NCI-H460 (cell line): ENCODE measurements at places on chromosomes 13 and 19.

- DNase-seq = no peak
Measured at GRCh38 chr19:50377051-50377461, 799 bp downstream of the NR1H2 start.

DNA sequence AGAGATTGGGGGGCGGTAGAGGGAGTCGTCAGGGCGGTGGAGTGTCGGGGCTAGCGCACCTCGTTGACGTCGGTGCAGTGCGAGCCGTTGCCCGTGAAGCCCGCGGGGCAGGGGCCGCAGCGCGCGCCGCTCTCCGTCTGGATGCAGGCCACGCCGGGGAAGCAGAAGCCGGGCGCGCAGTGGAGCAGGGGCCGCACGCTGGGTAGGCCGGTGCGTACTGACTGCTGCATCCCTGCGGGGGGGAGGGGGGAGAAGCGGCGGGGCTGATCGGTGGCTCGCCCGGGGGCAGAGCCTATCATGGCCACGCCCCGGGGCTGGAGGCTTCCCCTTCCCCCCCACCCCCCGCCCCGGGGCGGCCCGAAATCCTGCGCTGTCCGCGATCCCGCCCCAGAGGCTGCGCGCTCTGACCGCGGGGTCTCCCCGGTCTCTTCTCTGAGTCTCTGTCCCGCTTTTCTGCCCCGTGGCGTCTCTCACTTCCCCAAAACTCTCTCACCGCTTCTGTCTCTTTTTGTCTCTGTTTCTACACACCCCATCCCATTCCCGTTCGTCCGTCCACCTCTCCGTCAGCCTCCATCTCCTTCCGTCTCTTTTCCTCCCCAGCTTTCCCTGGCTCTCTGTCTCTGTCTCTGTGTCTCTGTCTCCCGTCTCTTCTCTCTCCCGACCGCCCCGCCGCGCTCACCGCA is 1.1 kb downstream of the COMP start:
- DNase-seq = no peak

DNA sequence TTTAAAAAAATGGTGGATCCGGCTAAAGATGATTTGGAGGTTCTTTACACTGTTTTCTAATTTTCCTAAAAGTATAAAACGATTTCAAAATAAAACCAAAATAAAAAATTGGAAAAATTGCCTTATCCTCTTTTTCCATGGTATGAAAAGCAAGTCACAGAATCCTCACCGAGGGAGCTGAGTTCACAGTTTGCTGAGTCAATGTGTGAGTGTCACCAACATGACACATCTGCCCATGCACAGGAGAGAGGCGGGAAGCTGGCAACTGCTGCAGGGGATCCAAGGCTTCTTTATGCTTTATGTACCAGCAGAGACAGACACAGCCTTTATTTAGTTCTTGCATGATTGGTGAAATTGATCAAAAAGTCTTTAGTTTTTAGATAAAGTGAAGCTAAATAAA is 157.8 kb downstream of the TNFSF13B start:
- peak; percentile 18 for DNase-seq

DNA sequence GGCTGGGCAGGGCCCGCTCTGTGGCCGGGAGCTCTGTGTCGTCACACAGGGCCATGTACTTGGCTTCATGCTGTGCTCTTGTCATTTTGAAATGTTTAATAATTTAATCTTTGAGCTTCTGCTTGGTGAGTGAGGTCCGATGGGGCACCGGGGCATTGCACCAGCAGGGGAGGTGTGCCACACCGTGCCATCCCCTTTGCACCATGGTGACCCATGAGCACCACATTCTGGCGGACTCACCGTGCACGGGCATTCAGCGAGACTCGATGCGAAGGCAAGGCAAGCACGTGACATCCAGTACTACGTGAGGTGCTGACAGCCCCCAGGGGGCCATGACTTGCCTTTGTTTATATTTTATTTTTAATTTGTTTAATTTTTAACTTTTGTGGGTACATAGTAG is 204.3 kb downstream of the URI1 start:
- DNase-seq = no peak

GRCh38 chr19:576768-577438 is 4.5 kb downstream of the BSG start:
- DNase-seq = no peak

DNA sequence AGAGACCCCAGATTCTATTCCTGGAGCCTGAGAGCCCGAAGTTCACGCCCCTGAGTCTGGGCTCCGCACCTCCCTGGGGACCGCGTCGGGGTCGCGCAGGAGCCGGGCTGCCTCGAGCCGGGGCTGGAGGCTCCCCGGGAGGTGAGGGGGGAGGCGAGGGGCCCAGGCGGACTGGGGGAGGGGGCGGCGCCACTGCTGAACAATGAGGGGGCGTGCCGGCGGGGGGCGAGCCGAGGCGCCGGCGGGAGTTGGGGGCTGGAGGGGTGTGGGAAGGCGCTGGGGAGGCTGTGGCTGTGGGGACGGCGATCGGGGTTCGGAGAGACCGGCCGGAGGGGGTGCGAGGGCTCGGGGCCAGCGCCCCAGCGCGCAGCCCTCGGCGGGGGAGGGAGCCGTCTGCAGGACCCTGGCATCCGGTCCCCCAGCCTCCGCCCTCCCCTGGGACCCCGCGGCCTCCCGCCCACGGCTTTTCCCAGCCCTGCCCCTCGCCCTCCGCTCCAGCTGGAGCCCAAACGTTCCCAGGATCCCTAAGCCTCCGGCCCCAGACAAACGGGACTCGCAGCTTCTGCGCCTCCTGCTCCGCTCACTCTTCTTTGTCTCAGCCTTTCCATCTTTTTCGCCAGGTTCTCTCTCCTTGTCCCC is 922 bp downstream of the PLEKHG2 start:
- DNase-seq = no peak

DNA sequence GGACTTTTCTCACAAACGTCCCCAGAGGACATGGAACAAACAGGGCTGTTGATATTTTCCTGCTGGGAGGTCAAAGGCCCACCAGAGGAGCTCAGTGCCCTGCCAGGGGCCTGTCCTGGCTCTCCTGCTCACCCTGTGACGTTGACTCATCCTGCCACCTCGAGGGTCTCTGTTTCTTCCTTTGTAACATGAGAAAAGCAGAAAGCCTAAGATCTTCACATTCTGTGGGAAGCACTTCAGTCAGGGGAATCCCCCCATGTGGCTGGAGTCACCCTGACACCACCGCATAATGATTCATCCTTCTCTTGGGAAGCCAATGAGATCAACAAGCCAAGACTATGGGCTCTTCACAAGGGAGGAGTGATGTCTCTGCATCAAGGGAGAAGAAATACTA is 147.9 kb downstream of the KATNAL1 start:
- no peak for DNase-seq

DNA sequence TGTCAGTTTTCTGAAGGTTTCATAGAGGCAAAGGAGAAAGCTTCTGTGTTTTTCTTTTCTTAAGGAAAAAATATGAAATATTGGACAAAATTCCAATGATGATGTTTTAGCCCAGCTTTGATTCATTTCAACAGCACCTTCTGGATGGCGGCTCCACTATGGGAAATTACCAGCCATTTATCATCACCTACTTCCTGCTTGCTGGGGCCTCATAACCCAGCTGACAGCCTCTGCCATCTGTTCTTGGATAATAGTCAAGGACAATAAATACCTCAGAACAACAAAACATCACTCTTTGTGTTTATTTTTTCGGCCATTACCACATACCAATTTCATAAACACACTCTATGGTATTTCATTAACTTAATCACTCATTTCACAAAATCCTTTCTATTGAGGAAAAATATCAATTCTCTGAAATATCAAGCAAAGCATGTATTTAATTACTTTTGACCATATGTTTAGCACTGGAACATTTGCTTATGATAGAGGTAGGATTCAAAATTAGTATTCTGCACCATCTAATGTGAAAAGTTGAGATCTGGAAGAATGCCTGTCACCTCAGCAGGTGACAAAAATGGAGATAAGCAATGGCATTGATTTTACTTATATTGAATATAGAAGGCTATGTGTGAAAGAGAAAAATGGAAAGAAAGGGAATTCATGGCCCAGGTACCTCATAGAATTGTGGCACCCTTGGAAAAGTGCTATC is 629.7 kb downstream of the LIG4 start:
- no peak for DNase-seq

GRCh38 chr19:54155694-54156093 is 3.8 kb downstream of the LENG1 start:
- no peak for DNase-seq

DNA sequence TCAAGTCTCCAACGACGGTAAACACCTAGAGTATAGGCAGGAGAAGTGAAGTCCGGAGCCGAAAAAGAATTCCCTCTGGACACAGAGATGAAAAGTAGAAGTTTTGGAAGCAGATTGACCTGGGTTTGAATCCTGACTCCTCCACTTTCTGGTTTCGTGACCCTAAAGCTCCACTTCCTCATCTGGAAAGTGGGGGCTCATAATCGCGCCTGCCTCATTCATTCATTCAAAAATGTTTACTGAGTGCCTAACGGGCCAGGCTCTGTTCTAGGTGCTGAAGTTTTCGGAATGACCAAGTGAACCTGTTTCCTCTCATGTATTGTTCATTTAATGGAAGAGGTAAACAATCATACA is 7.1 kb upstream of the EML2 start:
- DNase-seq = no peak

GRCh38 chr13:67061750-67062149 is 168.4 kb downstream of the PCDH9 start:
- DNase-seq = no peak

- no peak for DNase-seq
Measured at GRCh38 chr19:2700660-2701360, 1.7 kb downstream of the GNG7 start.

DNA sequence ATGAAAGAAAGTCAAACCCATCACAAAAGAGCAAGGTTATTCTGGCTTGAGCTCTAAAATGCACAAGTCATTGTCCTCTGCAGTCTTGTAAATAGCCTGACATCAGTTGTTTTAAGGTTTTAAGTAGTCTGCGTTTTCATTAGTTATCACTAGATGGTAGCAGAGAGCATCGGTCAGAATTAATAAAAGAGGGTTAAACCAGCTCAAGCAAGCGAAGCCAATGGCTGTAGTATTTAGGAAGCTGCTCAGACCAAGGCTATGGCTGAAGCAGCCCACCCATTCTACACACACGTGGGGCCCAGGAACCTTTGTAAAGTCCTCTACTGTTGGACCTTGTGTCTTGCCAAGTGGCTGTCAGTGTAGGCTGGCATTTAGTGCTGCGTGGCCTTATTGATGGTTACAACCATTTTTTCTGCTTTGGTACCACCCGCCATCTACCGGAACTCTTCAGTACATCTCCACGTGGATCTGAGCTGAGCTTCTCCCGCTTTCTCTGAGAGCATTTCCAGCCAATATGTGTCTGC is 13.3 kb upstream of the ZNF57 start:
- DNase-seq = peak; percentile 61

DNA sequence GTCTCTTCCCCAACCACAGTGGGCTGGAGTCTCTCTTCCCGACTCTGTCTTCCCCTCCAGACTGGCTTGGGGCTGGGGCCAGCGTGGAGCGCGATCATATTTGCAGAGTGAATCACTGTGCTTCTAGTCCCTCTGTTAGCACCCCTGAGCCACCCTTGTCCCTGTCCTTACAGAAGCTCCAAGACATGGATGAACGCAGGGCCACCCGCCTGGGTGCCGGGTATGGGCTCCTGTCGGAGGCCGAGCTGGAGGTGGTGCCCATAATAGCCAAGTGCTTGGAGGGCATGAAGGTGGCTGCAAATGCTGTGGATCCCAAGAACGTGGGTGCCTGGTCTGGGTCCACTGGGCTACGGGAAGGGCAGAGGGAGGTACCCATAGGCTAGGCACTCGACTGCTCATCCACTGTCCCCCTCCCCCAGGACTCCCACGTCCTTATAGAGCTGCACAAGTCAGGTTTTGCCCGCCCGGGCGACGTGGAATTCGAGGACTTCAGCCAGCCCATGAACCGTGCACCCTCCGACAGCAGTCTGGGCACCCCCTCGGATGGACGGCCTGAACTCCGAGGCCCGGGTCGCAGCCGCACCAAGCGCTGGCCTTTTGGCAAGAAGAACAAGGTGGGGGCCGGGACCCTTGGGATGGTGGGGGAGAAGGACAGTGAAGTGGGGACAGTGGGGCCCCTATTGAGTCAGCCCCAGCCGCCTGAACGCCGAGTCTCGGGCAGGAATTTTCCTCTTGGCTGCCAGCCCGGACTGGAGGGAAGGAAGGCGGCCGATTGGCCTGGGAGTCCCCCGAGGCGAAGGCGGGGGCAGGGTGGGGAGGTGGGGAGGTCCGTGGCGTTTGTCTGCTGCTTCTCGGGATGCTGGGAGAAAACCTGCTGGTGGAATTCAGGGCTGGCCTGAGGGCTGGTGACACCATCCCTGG is 5.2 kb downstream of the TRIP10 start:
- peak; percentile 74 for DNase-seq

DNA sequence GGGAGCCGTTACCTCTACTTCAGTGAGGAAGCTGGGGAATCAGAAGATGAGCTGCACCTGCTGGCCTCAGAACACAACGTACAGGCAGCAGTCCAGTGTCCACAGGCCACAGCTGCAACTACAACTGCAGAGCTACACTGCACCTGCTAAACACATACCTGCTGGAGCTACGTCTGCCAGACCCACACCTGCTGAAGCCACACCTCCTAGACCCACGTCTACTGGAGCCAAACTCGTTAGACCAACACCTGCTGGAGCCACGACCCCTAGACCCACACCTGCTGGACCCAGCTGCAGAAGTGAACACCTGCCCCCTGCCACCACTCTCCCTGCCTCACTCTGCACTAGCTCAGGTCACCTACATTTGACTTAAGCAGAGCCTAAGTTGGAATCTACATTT is 169.9 kb downstream of the USP12 start:
- DNase-seq = no peak

DNA sequence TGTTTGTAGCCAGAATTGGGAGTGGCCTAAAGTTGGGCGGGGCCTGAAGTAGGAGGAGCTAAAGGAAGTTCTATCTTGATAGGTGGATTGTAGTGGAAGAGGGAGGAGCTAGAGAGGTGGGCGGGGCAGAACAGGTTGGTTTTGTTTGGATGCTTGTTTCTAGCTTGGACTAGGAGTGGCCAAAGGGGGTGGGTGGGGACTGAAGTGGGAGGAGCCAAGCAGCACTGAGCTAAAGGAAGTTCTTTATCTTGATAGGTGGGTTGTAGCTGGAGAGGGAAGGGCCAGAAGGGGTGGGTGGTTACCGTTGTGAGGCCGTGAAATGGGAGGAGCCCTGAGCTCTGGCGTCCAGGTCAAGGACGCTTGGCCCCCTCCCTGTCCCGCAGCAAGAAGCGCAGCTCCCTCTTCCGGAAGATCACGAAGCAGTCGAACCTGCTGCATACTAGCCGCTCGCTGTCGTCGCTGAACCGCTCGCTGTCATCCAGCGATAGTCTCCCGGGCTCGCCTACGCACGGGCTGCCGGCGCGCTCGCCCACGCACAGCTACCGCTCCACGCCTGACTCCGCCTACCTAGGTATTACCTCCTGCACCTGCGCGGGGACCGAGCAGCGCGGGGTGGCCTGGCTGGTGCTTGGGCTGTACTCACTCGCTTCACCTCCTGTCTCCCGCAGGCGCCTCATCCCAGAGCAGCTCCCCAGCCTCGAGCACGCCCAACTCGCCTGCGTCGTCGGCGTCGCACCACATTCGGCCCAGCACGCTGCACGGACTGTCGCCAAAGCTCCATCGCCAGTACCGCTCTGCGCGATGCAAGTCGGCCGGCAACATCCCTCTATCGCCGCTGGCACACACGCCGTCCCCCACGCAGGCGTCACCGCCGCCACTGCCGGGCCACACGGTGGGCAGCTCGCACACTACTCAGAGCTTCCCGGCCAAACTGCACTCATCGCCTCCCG is 8.0 kb downstream of the DNASE2 start:
- no peak for DNase-seq
